ENCODE measurements at places on chromosomes 4 and X.

DNA sequence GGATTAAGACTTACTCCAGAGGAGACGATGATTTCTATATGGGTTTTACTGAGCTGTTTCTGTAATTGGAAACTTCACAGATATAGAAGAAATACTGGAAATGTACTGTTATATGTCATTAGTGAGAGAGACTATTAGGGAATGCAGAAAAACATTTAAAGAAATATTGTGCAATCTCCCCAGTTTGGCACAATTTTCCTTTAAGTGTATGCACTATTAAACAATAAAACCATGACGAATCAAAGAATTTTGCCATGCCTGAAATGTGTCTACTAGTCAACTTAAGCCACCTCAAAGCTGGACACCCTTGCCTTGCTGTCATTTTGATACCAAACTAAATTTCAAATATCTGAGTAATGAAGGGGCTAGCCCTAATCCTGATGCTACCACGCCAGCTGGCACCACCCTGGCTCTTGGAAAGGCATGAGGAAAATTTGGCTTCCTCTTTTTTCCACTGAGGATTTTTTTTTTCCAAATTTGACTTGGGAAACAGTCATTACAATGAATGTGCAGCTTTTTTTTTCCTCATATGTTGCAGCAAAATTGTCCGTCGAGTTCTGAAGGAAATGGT lies 36.1 kb downstream of the MTTP start:
- ATAC-seq: no peak

- no peak for ATAC-seq
These were observed 14.9 kb upstream of the FAM9B start for GRCh38 chrX:9048801-9049200.

DNA sequence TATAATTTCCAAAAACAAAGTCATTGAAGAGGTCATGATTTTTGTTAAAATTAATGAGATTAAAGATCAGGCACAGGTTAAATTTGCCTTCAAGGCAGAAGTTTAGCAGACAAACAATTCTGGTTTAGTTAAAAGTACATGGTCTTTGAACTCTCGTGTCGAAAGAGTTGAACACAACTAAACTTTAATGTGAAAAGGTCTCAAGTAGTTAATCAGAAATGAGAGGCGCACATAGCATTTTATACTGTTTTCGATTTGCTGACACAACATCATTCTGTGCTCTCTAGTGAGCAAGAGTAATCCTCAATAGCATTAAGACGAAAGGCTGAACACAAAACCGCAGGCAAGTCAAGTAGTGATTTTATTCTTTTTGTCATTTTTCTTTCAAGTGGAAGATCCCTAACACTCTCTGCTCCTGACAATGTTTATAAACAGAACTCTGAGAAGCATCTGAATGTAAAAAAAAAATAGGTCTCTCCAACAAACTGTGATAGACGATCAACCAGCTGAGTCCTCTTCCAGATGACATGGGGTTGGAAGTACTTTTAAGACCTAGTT lies 49.8 kb downstream of the SH3RF1 start:
- no peak for ATAC-seq

DNA sequence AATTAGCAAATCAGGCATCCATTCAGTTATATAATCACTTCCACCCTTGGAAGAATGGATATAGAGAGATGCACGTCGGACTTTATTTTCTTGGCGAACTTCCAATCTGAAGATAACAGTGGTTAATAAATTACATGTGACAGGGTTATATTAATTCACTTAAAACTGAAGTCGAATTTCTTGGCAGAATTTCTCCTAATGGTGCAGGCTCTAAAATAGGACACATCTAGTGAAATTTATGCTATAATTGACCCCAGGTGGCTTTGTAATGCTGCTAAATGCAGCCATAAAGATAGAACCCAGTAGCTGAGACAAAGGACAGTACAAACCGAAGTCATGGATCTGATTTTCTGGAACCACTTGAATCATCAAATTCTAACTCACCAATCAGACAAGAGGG lies 20.8 kb upstream of the SLC10A4 start:
- ATAC-seq: no peak

DNA sequence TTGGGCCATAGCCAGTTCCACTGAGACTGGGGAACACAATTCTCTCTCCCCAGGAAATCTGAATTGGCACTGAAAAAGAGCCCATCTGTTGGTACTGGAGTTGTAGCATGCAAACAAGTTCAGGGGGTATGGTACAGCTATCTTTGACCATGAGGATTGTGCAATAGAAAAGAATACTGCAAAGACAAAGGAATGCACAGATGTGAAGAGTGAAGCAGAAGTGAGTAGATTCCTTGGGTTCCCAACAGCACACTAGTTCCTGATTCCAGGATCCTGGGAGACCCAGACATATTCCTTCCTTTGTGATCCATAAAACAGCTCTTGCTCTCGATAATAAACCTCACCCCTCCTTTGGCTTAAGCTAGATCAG lies 43.3 kb upstream of the CTAG2 start:
- no peak for ATAC-seq

DNA sequence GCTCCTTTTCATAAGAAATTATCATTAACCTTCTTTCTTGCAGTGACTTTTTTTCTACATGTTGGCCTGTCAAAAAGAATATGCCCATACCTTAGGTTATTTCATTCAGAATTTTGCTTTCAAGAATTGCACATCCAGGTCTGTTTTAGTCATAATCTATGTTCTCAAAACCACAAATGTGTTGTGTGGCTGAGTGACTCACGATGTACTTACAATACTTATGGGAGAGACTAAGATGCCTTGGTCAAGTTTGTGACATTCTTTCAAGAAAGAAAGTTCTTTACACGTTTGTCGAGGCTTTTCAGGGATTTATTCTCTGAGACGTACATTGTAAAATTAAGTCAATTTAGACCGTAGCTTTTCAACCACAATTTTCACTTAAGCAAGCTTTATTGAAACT lies 396.7 kb downstream of the FSTL5 start:
- no peak for ATAC-seq

- ATAC-seq: no peak
These were observed 169.9 kb downstream of the AASDH start for GRCh38 chr4:56217343-56217890.

- no peak for ATAC-seq
These were observed 35.4 kb upstream of the CENPU start for GRCh38 chr4:184769141-184769765.

- ATAC-seq: no peak
These were observed 7.8 kb downstream of the QDPR start for GRCh38 chr4:17504081-17504480.

DNA sequence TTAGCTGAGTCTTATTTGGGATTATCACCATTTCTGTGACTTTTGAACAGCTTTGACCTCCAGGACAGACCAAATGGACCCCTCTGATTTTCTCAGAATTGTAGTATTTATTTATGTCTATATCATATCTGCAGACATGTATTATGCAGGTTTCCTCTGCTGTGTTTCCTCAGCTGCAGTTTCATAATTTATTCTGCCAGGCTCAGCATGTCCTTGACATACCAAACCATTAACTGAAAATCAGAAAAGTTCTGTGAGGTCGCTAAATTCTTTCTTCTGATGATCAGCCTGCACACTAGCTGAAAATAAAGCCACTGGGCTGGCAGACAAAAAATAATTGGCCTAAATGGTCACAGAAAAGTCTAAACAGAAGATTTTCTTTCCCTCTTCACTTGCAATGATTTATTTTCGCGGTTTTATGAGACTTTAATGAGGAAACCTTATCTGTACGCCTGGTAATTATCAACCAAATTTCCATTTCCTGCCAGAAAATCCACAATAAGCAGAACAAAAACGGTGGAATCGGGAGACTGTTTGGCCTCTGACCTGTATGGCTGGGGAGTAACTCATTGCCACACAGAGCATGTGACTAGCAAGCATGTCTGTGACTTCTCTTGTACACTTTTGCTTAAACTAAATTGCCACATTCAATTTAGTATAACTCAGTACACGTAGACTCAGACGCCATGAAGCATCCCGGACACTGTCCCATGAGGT lies 150.9 kb downstream of the ENPP6 start:
- no peak for ATAC-seq

- no peak for ATAC-seq
These were observed 2.0 kb downstream of the CHIC2 start for GRCh38 chr4:54062392-54062791.

- ATAC-seq: no peak
These were observed 101.2 kb downstream of the FAM13A start for GRCh38 chr4:88955580-88956380.

- no peak for ATAC-seq
These were observed 2.4 kb upstream of the BCOR start for GRCh38 chrX:40100141-40100536.

- no peak for ATAC-seq
These were observed 76.0 kb upstream of the AP1S2 start for GRCh38 chrX:15930585-15930984.

- no peak for ATAC-seq
These were observed 2.9 kb upstream of the GRPR start for GRCh38 chrX:16120431-16120830.

DNA sequence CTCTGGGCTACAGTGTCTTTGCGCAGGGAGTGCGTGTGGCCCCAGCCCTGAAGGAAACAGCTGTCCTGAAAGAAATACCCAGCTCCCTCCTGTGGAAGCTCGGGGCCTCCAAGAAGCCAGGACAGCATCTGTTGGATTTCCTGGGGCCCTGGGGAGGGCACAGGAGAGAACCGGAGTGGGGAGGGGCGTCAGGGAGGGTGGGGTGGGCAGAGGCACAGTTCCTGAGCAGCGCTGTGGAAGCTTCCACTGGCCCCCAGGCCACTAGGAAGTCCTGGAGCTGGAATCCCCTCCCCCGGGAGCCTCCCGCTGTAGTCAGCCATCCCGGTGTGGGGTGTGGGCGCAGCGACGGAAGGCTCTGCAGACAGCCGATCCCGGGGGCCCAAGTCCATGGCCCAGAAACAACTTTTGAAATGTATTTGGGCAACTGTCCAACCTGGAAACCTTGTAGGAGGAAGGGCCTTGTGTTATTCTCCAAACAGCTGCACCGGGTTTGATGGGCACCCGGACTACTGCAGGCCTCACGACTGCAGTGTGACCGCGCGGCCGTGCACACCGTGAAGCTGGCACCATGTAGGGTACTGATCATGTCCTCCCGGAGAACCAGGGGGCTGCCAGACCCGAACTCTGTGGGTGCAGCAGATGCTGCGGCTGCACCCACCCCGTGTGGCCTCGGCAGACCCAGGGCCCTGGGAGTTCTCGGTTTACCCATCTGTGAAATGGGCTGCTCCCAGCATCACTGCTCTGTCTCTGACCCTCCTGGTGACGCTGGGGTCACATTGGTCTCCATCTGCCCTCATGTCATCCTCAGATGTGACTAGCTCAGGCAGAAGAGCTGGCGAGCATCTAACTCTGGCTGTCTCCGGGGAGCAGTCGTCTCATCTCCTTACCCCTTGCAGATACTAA lies 68.5 kb upstream of the HMX1 start:
- ATAC-seq: no peak

- no peak for ATAC-seq
These were observed 36.0 kb downstream of the STIM2 start for GRCh38 chr4:26896636-26897035.

DNA sequence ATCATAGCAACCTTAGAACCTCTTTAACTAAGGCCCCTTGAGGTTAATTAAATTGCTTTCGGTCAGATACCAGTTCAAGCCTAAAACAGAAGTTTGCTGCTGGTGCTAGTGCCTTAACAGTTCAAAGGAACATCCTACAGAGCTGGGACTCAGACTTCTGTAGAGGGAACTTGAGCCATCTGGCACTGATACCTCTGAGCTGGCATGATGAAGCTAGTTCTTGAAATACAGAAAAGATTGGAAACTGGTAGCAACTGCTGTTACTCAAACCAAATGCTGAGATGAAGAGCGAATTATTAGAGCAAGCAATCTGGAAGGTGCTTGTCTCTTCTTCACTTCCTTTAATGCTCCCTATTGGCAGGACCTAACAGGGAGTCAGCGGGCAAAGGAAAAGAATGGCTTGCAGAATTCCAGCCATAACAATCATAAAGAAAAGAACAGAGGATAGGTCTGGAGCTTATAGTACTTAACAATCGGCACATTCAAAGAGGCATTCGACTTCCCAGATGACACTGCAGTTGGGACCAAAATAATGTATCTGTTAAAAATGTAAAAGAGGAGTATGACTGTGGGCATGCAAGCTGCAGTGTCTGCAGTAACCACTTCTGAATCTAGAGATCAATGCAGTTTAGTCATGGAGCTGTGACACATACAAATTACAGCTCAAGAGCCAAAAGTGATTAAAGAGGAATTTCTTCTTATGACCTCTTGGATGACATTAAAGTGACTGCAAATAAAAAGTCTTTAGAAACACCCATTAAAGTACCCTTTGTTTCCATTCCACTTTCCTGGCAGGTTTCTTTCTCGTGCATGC lies 298.9 kb downstream of the PDGFC start:
- no peak for ATAC-seq

DNA sequence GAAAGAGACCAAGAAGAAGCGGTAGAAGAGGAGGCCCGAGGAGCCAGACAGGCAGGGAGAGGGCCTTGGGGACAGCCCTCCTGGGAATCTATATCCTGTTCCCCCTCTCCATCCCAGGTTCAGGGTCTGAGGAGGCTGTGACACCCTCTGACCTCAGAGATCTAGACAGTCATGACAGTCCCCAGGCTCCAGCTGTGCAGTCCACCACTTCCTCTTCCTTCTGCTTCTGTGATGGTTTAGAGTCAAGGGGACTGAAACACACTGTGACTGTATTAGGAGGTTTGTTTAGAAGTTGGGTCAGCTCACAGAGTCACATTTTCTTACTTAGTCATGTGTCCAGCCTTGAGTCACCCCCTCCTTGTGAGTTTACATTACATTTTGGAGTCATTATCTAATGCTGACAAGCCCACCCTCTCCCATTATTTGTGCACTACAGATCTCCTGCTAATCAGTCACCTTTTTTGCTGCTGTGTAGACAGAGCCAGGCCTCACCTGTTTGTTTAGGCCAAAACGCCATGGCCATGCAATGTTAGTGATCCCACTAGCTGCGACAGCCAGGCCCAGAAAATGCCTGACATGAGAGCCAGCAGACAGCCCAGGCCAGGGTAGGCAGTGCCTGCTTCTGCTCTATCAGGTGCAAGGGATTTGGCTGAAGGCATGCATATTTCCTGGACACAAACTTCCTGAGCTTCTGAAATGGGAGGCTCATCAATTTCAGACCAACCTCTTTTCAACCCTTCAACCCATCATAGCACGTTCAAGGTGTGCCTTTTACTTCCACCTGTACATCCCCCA lies 26.0 kb downstream of the MANBA start:
- ATAC-seq: peak; percentile 81

DNA sequence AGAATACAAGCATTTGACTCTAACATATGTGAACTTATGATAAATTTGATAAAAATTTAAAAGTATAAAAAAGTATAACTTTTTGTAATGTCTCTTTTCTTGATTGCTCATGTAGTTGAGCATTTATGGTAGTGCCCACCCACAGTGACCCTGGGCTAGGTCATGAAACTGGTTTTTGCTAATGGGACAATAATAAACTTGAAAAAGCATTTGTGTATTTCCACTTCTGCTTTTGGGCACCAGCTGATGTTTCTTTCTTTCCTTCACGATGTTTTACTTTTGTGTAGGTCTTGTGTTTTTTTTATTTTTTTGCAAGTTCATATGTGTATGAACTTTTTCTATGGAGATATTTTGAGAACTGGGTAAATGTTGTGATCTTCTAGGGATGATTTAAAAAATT lies 313.1 kb downstream of the CBLL2 start:
- no peak for ATAC-seq

All from activated CD4-positive, CD25-positive, alpha-beta regulatory T cell treated with anti-CD3 and anti-CD28 coated beads, Interleukin-2, amount 50 U/mL, for 24 hours (primary cell).